ENCODE measurements at places on chromosomes 13 and 19.

DNA sequence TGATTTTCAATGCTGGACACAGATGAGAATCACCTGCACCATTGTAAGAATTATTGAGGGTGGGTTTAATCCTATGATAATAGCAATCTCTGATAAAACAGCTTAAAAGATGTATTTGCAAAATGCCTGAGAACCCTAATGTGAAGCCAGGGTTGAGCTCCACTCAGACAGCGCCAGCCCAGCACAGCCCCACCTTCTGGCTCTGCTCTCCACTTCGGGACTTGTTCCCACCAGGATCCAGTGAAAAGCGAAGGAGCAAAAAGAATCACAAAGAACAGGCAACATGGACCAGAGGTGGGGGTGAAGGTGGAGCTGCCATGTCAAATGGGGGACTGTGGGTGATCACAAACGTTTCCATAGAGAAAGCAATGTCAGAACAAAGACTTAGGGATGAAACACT is 18.6 kb upstream of the ZNF816 start:
- no peak for DNase-seq

DNA sequence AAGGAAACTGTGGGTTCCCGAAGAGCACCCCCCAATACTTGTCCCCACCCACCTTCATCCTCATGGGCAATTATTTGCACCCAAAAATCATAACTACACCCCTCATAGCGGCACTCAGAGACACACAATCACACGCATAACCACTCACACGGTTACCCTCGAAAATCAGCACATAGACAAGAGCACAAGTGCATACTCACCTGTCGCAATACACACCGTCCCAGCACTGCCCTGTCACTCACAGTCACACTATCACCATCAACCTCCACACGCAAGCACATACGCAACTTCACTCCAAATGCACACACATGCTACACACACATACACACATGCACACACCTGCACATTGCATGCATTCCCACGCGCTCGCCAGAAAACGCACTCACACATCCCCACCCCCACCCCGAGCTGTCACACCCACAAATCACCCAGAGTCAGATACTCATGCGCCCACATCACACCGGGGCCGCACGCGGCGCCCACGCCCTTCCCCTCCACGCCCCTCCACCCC is 535 bp downstream of the COL5A3 start:
- peak; percentile 14 for DNase-seq

DNA sequence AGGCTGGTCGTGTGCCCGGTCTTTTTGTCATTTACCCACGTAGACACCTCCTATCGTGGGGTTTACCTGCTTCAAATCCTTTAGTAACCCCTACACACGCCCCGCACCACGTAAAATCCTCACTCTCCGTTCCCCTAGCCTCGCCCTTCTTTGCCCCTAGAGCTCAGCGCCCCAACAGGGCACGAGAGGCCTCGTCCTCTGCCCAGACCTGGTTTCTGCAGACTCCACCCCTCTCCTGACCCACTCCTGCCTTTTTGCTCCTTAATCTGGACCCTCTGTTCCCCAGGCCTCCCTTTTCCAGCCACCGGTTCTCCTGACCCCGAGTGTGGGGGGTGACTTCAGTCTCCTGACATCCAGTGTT is 412 bp downstream of the ZNF528 start:
- DNase-seq = no peak

DNA sequence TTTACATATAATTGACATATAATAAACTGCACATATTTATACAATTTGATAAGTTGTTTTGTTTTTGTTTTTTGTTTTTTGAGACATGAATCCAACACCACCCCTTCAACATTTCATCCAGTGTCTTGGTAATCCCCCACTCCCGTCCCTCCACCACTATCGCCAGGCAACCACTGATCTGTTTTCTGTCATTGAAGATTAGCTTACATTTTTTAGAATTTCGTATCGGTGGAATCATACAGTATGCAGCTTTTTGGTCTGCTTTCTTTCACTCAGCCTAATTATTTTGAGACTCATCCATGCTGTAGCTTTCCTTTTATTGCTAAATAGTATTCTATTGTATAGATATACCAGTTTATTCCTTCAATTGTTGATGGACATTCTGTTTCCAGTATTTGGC is 94.1 kb upstream of the FRY start:
- no peak for DNase-seq

DNA sequence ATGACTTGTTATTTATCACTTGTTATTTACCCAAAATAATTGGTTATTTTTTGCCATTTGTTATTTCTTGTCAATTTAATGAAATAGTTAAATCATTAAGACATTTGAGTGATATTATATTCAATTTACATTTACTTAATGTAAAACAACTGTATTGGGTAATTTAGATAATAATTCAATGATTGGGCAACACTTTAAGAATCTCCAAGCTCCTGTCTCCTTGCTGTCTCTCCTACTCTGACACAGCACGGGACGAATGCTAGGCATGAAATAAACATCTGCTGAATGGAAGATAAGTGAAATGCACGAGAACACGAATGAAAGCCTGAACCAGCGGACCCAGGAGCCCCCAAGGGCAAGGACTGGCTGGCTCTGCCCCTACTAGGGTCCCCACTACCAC is 5.7 kb upstream of the PPP6R1 start:
- no peak for DNase-seq

DNA sequence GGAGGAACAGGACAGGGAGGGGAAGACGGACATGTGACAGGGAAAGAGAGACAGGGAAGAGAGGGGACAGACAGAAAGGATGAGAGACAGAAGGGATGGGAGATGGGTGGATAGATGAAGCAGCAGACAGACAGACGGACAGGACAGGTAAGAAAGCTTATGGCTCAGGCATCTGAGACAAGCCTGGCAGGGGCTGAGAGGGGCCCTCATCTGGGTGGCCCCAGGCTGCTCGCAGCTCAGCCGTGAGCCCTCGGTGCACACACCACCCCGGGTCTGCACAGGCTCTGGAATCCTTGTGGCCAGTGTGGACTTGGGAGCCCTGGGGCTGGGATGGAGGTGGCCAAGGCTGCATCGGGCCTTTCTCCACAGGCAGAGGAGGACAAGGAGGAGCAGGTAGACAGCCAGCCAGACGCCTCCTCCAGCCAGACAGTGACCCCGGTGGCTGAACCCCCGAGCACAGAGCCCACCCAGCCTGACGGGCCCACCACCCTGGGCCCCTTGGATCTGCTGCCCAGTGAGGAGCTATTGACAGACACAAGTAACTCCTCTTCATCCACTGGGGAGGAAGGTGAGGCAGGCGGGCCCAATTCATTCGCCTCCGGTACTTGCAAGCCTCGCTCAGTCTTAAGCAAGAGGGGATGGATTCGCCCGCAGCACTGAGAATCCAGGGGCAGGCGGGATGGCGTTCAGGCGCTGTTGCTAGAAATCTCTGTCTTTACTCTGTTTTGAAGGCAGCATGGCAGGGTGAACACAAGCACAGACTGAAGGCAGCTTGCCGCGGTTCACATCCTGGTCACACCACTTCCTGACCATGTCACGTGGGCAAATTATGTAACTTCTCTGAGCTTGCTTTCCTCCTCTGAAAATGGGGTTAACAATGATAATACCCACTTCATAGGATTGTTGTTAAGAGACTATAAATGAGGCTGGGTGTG is 14.0 kb downstream of the GRAMD1A start:
- peak; percentile 39 for DNase-seq

DNA sequence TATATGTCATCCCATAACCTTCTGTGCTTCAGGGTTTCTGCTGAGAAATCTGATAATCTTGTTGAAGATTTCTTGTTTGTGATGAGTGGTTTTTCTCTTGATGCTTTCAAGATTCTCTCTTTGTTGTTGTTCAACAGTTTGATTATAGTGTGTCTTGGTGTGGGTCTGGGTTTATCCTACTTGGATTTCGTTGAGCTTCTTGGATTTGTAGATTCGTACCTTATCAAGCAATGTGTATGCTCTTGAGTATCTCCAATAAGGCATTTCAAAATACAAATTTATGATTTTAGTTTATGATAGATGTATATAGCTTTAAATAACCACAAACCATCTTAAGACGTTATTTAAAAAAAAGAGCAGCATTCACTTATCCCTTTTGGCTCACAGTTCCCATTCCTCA is 57.5 kb downstream of the URI1 start:
- DNase-seq = no peak
